Activated CD4-positive, alpha-beta T cell treated with anti-CD3 and anti-CD28 coated beads, Interleukin-2, amount 10 ng/mL, durations not matched to agents 7 days and 5 days (primary cell): ENCODE measurements at places on chromosomes 1 and 21. TPM values are rescaled to one million over a fixed set of nuclear protein-coding genes. Genes with fewer than 3 reads are reported as not detected.
A peak's percentile ranks its signal among the peaks of the same experiment; 100 is the strongest.

GRCh38 chr1:11178021-11179015, 10.8 kb upstream of the ANGPTL7 start:
- no peak for DNase-seq
- no peaks in the 10 kb centered on the region for H3K27me3 ChIP-seq
- no peak overlapping the region for H3K27ac ChIP-seq
- no peaks in the 10 kb centered on the region for H3K4me1 ChIP-seq
- no peak overlapping the region for H3K4me3 ChIP-seq

- H3K4me1 ChIP-seq: peaks cover 2% of the 10 kb centered on the region
- H3K27ac ChIP-seq: no peak overlapping the region
- no peaks in the 10 kb centered on the region for H3K27me3 ChIP-seq
- H3K4me3 ChIP-seq: no peak overlapping the region
- H3K36me3 ChIP-seq: peaks cover 34% of the 10 kb centered on the region
Observed at GRCh38 chr1:184806296-184806721, 51.7 kb upstream of the EDEM3 start.

GRCh38 chr1:241532864-241533263, 686 bp downstream of the KMO start:
- no peak overlapping the region for H3K4me3 ChIP-seq
- H3K4me1 ChIP-seq: peaks cover 15% of the 10 kb centered on the region
- no peaks in the 10 kb centered on the region for H3K36me3 ChIP-seq
- H3K27ac ChIP-seq: no peak overlapping the region

DNA sequence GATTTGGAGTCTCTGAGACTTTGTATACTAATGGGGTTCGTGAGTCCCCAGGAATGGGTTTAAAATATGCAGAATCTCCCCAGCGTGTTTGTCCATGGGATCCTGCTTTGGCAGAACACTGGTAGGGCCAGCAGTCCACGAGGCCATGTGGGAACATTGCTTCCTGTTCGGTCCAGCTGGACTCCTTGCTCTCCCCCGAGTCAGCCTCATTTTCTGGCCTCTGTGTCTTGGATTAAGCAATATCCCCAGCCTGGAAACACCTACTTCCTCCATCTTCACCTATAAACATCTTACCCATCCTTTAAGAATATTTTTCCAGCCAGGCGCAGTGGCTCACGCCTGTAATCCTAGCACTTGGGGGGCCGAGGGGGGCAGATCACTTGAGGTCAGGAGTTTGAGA, 142.4 kb downstream of the NAV1 start:
- H3K4me3 ChIP-seq: no peak overlapping the region
- H3K27ac ChIP-seq: no peak overlapping the region
- peaks cover 3% of the 10 kb centered on the region for H3K27me3 ChIP-seq
- no peaks in the 10 kb centered on the region for H3K4me1 ChIP-seq

DNA sequence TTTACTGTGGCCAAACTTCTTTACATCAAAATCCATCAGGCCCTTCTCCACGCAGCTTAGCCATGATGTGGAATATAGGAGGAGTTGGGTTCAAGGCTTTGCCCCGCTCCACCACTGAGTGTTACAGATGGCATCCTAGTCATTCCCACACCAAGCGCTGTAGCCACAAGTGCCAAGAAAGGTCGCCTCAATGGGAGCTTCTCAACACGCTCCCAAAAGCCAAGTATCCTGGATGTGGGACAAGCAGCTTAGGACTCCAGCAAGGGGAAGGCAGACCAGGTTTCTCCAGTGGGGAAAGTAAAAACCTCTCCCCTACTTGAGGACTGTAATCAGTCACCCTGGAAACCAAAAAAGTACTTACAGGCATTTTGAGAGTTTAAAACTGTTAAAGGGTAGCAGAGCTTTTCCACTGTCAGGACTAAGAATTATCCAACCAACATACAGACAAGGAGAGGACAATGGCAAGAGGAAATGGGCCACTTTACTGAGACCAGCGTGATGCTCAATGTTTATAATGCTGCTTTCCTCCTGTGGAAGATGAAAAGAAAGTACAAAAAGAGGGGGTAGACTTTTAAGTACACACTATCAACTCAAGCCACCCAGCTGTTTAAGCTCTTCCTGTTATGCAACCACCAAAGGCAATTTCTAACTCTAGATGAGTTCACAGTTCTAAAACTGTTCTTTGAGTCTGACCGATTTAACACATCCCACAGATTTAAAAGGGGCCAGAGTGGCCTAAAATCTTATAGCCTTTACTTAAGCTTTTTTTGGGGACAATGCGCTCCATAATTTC, 120.7 kb upstream of the KRTAP19-8 start:
- H3K27me3 ChIP-seq: no peaks in the 10 kb centered on the region
- DNase-seq: peak; percentile 37
- H3K27ac ChIP-seq: peak overlapping the region; percentile 81
- H3K4me3 ChIP-seq: peak overlapping the region; percentile 55

GRCh38 chr1:50832167-50832566, 127.9 kb downstream of the FAF1 start:
- H3K27ac ChIP-seq: no peak overlapping the region
- no peak overlapping the region for H3K4me3 ChIP-seq
- no peaks in the 10 kb centered on the region for H3K4me1 ChIP-seq

DNA sequence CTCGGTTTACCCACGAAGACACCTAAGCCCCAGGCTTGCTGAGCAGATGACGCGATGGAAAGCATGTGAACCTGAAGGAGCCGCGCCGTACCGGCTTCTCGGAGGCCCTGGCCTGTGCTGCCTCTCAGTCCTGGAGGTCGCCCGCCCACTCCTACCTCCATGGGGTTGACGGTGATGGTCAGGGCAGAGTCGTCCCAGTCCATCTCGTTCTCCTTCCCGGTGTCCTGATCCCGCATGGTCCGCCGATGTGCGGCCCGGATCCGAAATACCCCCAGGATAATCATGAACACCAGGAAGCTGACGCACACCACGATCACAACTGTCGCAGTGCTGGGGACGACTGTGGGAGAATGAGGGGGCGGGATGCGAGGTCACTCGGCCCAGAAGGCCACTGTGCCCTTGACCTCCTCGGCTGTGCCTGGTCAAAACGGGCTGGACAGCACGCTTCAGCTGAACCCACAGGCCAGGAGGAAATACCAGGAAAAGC, 79.6 kb downstream of the PIK3CD start:
- H3K27ac ChIP-seq: peak overlapping the region; percentile 84
- no peak overlapping the region for H3K4me3 ChIP-seq
- no peaks in the 10 kb centered on the region for H3K27me3 ChIP-seq
- DNase-seq: no peak
- H3K4me1 ChIP-seq: peaks cover 75% of the 10 kb centered on the region

GRCh38 chr1:225879521-225880221, 2.5 kb downstream of the TMEM63A start:
- peaks cover 72% of the 10 kb centered on the region for H3K4me1 ChIP-seq
- peak overlapping the region; percentile 91 for H3K27ac ChIP-seq
- H3K27me3 ChIP-seq: peaks cover 5% of the 10 kb centered on the region
- H3K4me3 ChIP-seq: peak overlapping the region; percentile 90
- H3K36me3 ChIP-seq: peaks cover 57% of the 10 kb centered on the region

- no peak for DNase-seq
- H3K27ac ChIP-seq: no peak overlapping the region
- no peaks in the 10 kb centered on the region for H3K27me3 ChIP-seq
- no peaks in the 10 kb centered on the region for H3K36me3 ChIP-seq
- no peaks in the 10 kb centered on the region for H3K4me1 ChIP-seq
Observed at GRCh38 chr1:11540773-11541160, 61.8 kb downstream of the DISP3 start.

- H3K27ac ChIP-seq: no peak overlapping the region
- DNase-seq: no peak
- H3K4me1 ChIP-seq: peaks cover 21% of the 10 kb centered on the region
Observed at GRCh38 chr1:36124404-36125128, 456 bp downstream of the COL8A2 start.

GRCh38 chr1:217526636-217527035, 104.3 kb downstream of the GPATCH2 start:
- H3K4me3 ChIP-seq: no peak overlapping the region
- DNase-seq: no peak
- no peaks in the 10 kb centered on the region for H3K27me3 ChIP-seq
- H3K36me3 ChIP-seq: no peaks in the 10 kb centered on the region

- no peaks in the 10 kb centered on the region for H3K27me3 ChIP-seq
- no peaks in the 10 kb centered on the region for H3K4me1 ChIP-seq
- no peak overlapping the region for H3K4me3 ChIP-seq
Observed at GRCh38 chr1:80917225-80917624, 883.5 kb upstream of the ADGRL2 start.

- no peak overlapping the region for H3K27ac ChIP-seq
- no peak for DNase-seq
- H3K4me3 ChIP-seq: no peak overlapping the region
- H3K27me3 ChIP-seq: peaks cover 20% of the 10 kb centered on the region
Observed at GRCh38 chr21:45022736-45023135, 51.6 kb upstream of the ADARB1 start.

The KCNJ10 gene
- not detected for total RNA-seq

The ERO1B gene
- total RNA-seq: 2.5 TPM

The OR2T2 gene
- not detected for total RNA-seq
